ENCODE measurements at places on chromosomes 3 and 15.

DNA sequence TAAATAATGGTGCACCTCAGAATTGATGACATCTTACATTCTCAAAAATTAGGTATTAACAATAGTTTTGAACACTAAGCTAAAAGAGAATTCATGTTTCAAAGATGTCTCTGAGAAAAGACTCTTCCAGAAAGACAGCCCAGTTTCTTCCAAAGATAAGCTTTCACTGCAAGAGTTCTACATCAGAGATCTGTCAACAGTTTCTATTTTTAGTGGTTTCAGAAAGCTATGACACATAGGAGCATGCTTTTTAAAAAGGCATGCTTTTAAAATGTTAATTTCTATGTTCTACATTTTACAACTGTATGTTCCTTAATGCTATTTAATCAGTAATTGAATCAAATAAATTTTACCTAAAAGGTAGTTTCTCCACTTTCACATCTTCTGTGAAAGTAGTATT, 88.2 kb downstream of the PLOD2 start:
- DNase-seq = no peak

GRCh38 chr3:136838641-136839555, 20.0 kb downstream of the SLC35G2 start:
- no peak for DNase-seq

DNA sequence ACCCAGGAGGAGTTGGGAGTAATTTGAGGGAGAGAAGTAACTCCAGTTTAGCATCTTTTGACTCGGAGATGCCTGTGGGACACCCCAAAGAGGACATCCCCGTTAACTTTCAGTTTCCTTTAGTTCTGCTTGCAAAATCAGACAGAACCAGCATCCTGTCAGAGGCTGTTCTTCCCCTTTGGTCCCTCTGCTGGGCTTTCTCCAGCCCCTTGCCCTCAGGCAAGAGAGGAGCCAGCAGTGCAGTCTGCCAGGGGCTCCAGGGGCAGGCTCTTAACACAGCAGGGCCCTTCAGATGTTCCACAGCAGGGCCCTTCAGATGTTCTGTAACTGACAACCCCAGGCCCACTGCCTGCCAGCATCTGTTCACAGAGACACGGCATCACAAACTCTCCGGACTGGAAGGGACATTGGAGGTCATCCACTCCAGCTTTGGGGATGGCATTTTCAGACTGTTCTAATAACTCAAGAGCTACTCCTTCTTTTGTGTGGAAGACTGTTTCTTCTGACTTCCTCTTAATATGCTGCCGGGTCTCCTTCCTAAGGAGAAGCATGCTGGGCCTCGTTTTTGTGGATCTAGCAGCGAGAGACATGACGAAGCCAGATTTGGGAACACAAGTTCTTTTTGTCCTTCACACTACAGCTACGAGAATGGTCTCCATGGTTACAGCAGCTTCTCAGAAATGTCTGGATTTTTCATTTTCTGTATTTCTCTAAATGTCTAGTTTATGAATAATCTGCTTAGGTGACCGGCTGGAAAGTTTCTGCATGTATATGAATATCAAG, 51.9 kb downstream of the KY start:
- no peak for DNase-seq

DNA sequence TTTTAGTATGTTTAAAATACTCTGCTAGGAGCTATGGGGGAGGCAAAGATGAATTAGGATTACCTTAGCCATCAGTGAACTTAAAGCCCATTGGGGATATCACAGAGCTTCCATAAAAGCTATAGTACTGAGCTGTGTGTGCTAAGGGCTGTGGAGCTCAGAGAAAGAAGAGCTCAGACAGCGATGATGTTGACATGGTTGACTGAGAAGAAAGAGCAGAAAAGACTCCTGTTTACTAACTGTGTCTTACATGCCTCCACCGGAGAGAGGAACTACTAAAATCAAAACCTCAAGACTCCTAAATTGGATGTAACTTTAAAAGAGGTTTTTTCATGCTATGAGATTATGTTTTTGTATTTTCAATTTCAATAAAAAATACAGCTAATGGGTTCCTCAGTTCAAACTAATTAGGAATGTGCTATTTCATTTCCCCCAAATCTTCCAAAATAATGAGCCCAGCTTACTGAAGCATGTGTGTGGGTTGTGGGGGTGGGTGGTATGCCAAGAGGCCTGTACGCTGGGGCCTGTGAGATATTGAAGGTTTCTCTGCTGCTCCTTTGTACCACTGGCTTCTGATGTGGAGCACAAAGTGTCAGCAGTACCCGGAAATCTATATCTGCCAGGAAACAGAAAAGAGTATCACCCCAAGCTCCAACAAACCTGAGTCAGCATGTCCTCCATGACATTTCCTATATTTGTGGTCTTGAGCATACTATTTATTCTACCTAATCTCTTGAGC, 22.7 kb downstream of the DGKG start:
- no peak for DNase-seq

- no peak for DNase-seq
Measured at GRCh38 chr3:16415911-16416476, 97.5 kb downstream of the RFTN1 start.

Measured in NCI-H1436 (cell line).